ENCODE measurements at places on chromosomes 16 and 17.

GRCh38 chr17:8563981-8564602 lies 66.4 kb downstream of the MYH10 start:
- DNase-seq: no peak

DNA sequence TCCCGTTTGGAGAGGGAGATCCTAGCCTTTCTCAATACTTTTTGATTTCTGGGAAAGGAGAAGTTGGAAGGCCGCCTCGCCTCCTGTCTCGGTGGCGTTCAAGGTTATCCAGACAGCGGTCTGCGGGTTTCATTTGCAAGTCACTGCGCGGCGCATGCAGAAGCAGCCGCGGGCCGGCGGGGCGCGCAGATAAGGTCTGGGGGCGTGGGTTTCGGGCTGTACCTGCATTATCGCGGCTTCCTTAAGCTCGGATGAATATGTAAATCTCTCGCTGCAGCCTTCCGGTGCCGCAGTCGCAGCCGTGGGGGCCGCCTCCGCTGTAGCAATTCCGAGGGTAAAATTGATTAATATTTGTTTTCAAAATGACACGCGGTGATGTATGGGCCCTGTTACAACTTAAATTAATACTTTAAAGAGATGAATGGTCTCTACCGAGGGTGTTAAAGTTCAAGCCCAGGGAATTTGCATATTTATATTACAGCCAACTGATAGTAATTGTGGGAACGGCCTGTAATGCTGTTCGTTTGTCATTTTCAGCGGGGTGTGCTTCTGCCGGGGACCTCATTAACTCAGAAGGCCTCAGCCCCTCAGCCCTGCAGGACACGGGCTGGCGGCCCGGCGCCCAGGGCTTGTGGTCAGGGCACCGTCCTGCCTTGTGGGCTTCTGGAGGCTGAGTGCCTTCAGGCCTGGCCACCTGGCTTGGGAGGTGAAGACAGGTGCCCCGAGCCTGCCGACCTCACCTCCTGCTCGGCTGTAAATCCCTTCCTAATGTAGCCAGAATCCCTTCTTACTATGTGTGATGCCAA lies 99.4 kb downstream of the CYLD start:
- DNase-seq: no peak

DNA sequence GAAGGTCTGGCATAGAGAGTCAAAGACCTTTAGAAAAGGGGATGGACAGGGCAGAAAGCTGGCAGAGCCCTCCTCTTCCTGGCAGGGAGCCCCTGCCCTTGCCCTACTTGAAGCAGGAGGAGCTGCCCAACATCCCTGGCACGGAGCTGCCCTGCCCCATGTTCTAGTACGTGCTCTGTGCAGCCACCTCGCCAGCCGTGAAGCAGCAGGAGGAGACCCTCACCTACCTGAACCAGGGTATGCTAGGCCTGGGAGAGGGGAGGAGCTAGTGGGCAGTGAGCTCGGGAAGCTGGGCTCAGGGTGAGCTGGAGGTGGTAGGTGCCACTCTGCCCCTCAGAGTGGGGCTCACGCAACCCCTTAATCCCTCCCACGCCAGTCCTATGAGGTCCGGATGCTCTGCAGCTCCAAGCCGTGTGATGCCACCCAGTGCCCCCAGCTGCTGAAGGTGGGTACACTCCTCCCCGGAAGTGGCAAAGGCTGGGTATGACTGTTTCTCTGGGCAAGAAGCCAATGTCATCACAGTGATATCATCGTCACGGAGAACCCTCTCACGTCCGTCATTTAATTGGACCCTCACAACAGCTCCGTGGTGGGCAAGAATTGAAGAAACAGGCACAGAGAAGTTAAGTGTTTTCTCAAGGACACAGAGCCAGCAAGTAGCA lies 12.7 kb upstream of the STAC2 start:
- no peak for DNase-seq

DNA sequence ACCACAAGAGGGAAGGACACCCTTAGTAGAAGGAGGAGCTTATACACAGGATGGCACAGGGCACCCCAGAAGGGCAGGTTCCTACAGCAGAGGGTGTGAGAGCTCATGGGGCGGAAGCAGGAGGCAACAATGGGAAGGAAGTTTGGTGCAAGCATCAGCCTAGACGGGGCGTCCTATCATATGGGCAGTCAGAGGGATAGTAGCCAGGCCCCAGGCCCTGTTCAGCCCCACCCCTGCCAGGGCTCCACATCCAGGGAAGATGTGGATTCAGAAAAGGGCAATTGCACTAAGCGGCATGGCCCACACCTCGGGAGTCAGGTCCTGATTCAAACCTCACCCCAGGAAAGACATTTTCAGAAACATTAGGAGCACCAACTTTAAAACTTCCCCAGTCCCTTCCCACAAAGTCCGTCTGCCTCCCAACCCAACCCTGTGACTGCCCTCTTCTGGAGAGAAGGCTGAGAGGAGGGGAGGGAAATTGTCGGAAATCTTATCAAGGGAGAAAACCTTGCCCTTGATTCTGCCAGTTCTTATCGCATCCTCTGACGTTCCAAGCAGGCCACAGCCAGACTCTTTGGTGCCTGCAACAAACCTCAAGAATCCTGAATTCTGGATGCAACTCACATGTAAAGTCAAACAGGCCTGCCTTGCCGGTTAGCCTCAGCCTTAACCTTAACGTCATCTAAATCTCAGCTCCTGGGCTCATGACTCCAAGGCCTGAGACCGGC lies 198.8 kb upstream of the CDH5 start:
- DNase-seq: no peak

DNA sequence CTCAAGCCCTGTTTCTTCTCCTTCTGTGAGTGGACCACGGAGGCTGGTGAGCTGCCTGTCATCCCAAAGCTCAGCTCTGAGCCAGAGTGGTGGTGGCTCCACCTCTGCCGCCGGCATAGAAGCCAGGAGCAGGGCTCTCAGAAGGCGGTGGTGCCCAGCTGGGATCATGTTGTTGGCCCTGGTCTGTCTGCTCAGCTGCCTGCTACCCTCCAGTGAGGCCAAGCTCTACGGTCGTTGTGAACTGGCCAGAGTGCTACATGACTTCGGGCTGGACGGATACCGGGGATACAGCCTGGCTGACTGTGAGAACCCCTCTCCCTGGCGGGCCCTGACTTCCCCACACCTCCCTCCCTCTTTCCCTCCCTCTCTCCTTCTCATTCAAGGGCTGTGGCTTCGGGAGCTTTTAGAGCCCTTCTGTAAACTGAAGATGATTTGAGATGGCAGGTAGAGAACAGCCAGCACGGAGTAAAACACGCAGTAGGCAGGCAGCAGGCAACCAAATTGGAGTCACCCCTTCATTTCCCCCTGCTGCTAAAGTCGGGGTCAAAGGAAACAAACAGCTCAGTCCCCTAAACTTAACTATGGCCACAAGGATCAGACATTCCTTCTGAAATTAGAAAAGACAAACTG lies 3.9 kb downstream of the SPACA3 start:
- no peak for DNase-seq

DNA sequence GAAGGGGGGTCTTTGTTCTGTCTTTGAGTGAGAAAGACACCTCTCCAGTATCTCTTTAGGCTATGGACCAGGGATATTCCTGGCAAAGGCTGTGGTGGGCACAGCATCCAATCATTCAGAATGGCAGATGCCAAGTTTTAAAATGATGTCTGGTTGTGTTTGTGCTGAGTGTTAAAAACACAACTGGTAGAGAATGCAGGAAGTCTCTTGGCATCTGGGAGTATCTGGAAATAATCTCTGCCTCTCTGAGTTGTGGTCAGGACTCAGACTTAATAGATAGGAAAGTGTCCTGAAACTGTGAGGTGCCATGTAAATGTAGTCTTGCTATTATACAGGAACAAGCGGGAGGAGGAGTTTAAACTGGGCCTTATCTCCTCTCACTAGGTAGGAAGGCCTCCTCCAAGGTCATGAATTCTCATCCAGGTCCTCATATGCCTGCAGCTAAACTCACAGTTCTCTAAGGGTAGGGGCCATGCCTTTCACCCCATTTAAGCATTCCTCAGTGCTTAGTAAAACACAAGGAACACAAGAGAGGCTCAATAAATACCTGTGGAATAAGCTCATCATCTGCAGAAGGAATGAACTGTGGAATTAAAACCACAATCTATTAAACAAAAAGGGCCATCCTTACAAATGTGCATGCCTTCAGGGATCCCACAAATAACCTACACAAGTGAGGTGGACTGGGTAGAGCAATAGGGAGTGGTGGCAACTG lies 317.6 kb downstream of the CBLN1 start:
- DNase-seq: no peak

GRCh38 chr17:80889231-80890195 lies 102.1 kb upstream of the CHMP6 start:
- DNase-seq: no peak

- no peak for DNase-seq
These were observed 77.6 kb upstream of the MED9 start for GRCh38 chr17:17398943-17399926.

DNA sequence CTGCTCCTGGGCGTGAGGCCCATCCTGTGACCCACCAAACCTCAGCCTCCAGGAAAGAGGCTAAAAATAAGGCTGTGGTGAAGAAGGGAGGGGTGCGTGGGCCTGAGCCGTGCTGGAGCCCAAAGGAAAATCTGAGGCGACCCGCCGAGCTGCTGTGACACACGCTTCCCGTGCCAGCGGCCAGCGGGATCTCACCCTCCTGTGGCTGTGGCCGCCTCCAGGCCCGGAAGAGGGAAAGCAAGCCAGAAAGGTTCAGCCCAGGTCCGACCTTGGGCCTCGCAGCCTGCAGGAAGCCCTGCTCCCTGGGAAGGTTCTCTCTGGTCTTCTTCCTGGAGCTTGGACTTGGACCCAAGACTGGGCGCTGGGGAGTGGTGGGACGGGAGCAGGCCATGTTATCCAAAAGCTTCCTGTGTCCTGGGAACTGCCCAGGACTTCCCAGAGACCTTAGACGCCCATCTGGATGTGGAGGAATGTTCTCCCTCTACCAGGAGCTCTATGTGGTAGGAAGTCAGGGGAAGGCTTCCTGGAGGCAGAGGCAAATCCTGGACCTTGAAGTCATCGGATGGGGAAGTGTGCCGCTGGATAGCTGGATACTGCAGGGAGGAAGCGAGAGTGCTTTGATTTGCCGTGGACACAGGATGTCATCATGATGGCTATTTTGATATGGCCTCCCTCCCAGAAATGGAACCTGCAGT lies 11.4 kb downstream of the SPNS2 start:
- no peak for DNase-seq

DNA sequence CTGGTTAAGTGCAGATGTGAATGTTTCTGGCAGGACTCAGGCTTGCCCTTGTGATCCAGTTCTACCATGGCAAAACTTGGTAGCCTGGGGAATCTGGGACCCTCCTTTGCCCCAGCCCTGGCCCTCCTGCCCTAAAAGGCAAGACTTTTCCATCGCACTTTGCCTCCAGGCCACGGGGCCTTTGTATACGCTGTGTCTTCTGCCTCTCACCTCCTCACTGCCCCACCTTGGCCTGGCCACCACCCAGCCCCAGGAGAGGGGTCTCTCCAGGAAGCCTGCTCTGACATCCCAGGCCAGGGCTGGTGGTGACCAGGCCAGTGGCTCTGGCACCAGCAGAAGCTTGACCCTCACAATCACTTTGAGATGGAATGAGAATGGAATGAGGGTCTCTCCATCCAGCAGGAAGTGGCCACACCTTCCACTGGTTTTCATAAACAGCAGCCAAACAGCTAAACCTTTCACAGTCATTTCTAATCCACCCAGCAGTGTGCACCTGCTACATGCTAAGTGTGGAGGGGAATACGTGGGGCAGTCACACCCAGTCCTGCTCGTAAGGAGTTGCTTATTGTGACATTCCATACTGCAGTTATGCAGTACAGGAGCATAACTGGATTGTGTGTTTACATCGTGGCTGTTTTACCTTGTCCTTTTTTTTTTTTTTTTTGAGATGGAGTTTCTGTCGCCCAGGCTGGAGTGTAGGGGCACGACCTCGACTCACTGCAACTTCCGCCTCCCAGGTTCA lies 1.6 kb upstream of the MRPL38 start:
- DNase-seq: no peak

GRCh38 chr17:66665194-66665593 lies 169.7 kb upstream of the CACNG5 start:
- no peak for DNase-seq

DNA sequence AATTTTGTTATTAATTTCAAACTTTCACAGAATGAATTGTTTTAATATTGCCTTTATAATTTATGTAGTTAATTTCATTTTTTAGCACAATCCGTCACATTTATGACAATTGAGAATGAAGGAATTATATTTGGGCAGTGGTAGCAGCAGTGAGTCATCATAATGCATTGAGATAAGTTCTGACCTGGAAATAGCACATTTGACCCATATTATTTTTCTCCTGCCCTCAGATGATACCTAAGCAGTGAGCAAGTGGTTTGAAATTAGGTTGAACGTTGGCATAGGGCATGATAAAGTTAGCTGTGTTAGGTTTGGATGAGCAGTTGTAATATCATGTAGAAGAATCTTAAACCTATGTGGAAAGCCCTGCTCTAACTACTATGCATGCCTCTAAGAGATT lies 1431.3 kb upstream of the CDH8 start:
- no peak for DNase-seq

DNA sequence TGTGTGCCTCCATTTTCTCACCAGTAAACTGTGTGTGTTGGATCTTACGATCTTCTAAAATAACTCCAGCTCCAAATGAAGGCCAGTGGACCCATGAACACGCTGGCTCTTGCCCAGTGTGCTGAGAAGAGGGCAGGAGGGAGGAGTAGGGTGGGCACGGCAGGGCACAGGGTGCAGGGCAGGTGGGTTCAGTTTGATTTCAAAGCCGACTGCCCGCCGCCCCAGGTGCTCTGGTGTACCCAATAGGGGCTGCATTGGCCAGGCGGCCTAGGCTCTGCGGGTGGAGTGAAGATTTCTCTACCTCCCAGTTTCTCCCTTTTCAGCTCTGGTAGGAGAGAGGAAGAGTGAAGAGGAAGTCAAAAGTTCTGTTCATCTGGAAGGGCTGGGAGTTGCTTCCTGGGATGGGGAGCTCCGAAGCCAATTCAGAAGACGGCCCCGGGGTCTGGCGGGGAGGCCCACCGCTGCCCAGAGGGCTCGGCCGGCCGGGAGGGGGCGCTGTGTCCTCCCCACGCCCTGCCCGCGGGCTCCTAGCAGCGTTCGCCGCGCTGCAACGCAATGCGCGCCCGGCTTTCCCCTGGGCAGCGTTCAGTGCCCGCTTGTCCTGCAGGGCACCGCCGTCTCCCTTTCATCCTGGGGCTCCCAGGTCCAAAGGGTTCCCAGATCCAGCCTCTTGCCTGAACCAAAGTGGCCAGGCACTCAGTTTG lies 1.1 kb upstream of the CRHR1 start:
- DNase-seq: no peak

- DNase-seq: no peak
These were observed at the start of gene CNTNAP4 for GRCh38 chr16:76276745-76277438. Gene CNTNAP4 (plus strand): TSS chr16:76277401. CDS start chr16:76277663, 262 bp downstream.

DNA sequence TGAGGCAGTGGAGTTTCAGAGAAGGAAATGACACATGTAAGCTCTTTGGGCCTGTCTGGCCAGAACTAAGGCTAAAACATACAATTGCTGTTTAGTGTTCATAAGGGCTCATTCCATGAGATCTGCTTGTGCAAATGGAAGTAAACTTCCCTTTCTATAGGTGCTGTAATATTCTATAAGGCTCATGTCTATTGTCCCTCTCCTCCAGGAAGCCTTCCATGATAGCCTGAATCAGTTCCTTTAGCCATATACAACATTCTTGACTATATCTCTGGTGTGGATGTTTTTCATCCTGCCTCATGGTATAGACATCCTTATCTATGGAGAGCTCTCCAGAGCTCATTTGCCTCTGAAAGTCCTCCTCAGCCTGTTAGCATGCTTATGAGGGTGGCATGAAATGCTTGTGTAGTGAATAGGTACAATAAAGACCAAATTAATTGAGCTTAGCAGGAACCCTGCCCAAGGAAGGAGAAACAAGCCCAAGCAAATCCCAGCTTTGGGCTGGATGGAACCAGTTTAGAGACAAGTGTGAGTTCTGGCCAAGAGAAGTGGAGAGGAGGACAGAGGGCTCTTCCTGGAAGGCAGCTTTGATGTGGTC lies 1.6 kb upstream of the ETV4 start:
- DNase-seq: no peak

Data from GM12892 (cell line).